Skeletal muscle tissue (tissue), 5 donors: ENCODE measurements at places on chromosomes 7 and 10. TPM values are rescaled to one million over a fixed set of nuclear protein-coding genes. Genes with fewer than 3 reads are reported as not detected.

Gene HOXA7
- total RNA-seq: 1.6 TPM

Gene NPY4R2
- total RNA-seq: 0.52 TPM

Gene MMD2
- total RNA-seq: not detected

Gene CYP3A7
- 0.52 TPM for total RNA-seq

Gene PLEKHS1
- total RNA-seq: 0.52 TPM

Gene PRKG1
- total RNA-seq: 44.9 TPM

Gene NFE2L3
- total RNA-seq: under 0.01 TPM

Gene ZNF736
- 20.4 TPM for total RNA-seq

Gene ZNF488
- total RNA-seq: 1.6 TPM

Gene OR2A7
- not detected for total RNA-seq

Gene SLC16A12
- total RNA-seq: 1.6 TPM

Gene NPFFR1
- total RNA-seq: under 0.01 TPM

Gene PKD2L1
- total RNA-seq: not detected

Gene UBTD1
- 8.4 TPM for total RNA-seq

Gene GPR146
- 5.2 TPM for total RNA-seq

Gene NRF1
- 17.2 TPM for total RNA-seq

Gene CFAP58
- under 0.01 TPM for total RNA-seq

Gene GFRA1
- 24.0 TPM for total RNA-seq

Gene CDH23
- 3.7 TPM for total RNA-seq

Gene PRSS1
- total RNA-seq: not detected

Gene AQP1
- total RNA-seq: 67.8 TPM

Gene ADAM12
- total RNA-seq: 13.0 TPM

Gene STEAP1B
- 4.7 TPM for total RNA-seq
